SJCRH30 (cell line): ENCODE measurements at places on chromosomes 5 and 9.
A peak's percentile ranks its signal among the peaks of the same experiment; 100 is the strongest.

GRCh38 chr5:66958980-66959641 lies 237.5 kb downstream of the CD180 start:
- H3K27ac ChIP-seq: no peak overlapping the region
- H3K4me3 ChIP-seq: peak overlapping the region; percentile 34
- DNase-seq: no peak
- H3K36me3 ChIP-seq: no peaks in the 10 kb centered on the region
- H3K27me3 ChIP-seq: no peaks in the 10 kb centered on the region

DNA sequence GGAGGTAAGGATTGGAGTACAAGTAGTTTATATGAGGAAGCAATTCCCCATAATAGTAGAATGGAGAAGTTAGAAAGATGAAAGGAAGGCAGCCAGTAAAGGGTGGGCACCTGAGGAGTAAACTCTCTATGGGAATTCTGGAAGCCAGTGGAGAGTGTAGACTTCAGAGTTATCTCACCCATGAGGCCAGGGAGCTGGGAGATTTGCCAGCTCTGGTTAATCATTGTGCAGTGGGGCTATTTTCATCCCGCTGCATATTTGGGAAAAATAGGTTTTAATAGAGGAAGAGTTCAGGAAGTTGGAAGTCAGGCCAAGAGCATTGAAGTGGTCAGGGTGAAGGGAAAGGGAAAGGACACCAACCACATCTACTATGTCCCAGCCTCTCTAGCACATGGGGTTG lies 242.3 kb upstream of the BRINP1 start:
- H3K36me3 ChIP-seq: no peaks in the 10 kb centered on the region
- DNase-seq: no peak
- no peak overlapping the region for H3K27ac ChIP-seq

DNA sequence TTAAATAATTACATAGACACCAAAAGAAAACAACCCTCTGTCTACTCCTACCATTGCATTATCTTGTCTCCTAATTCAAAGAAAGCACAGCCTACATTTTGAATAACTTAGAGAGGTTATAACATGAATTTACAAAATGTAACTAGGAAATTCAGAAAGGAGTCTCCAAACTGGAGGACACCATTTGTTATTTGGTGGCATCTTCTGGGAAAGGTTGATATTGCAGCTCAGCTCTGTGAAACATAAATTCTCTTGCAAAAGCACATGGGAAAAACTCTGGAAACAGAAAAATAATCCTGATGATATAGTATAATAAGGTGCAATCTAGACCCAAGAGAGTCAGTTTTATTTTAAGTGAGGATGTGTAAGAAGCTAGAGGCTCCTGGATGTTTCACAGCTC lies 215.3 kb downstream of the MLLT3 start:
- no peaks in the 10 kb centered on the region for H3K27me3 ChIP-seq
- no peaks in the 10 kb centered on the region for H3K36me3 ChIP-seq
- no peak for DNase-seq
- no peak overlapping the region for H3K27ac ChIP-seq

DNA sequence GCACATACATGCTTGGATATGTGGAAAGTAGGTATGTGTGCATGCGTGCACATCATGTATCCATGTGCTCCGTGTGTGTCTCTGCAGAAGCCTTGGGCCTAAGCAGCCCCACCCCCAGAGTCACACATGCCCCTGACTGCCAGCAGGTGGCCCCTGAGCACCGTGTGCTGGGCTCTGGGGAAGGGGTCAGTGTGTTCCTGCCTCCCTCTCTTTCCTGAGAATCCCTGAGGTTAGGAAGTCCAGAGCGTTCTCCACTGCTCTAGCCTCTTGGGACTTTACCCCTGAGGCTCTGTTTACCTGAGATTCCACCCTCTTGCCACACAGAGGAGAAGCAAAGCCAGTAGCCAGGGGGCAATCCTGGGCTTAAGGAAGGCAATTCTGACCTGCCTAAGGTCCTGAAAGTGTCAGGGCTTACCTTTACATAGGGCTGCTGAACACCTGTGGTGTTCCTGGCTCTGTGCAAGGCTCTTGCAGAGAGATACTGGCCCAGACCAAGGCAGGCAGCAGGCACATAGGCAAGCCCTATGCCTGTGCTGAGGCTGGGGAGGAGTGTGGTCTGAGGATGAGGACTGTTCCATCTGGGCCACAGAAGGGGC lies 207.3 kb downstream of the TMEM38B start:
- no peaks in the 10 kb centered on the region for H3K36me3 ChIP-seq
- no peaks in the 10 kb centered on the region for H3K4me1 ChIP-seq
- peak; percentile 58 for DNase-seq
- no peaks in the 10 kb centered on the region for H3K27me3 ChIP-seq
- no peak overlapping the region for H3K27ac ChIP-seq

- no peak overlapping the region for H3K27ac ChIP-seq
- H3K27me3 ChIP-seq: no peaks in the 10 kb centered on the region
- H3K36me3 ChIP-seq: peaks cover 51% of the 10 kb centered on the region
These were observed 7.2 kb downstream of the HMMR start for GRCh38 chr5:163467682-163468081.

DNA sequence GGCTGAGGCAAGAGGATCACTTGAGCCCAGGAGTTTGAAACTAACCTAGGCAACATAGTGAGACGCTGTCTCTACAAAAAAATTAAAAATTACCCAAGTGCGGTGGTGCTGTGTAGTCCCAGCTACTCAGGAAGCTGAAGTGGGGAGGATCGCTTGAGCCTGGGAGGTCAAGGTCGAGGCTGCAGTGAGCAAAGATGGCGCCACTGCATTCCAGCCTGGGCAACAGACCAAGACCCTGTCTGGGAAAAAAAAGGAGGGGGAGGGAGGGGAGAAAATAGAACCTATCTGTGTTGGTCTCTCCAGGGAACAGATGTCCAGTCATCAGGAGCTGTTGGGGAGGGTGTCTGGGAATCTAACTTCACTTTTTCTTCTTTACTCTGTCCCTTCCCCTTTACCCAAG lies 24.3 kb downstream of the MAT2B start:
- DNase-seq: no peak
- no peaks in the 10 kb centered on the region for H3K27me3 ChIP-seq
- no peaks in the 10 kb centered on the region for H3K4me1 ChIP-seq
- no peak overlapping the region for H3K27ac ChIP-seq
- no peak overlapping the region for H3K4me3 ChIP-seq

- no peak overlapping the region for H3K4me3 ChIP-seq
- DNase-seq: no peak
- peaks cover 11% of the 10 kb centered on the region; the same call in 1 of the 2 replicates for H3K4me1 ChIP-seq
These were observed 2.8 kb downstream of the MGAT4B start for GRCh38 chr5:179803651-179804554.
